Colonic mucosa (tissue), 4 donors: ENCODE measurements at places on chromosomes 12 and 14. TPM values are rescaled to one million over a fixed set of nuclear protein-coding genes. Genes with fewer than 3 reads are reported as not detected.

Gene SSTR1
- 8.5 TPM for total RNA-seq

Gene ZFHX2
- 1.8 TPM for total RNA-seq

Gene MANSC4
- total RNA-seq: not detected

Gene CELA1
- total RNA-seq: not detected

Gene ADCY4
- total RNA-seq: 10.2 TPM

Gene KCNH5
- 0.11 TPM for total RNA-seq

Gene ADAMTS20
- total RNA-seq: not detected

Gene RTL1
- not detected for total RNA-seq
